ENCODE measurements at places on chromosomes 13 and 19.
A peak's percentile ranks its signal among the peaks of the same experiment; 100 is the strongest.

DNA sequence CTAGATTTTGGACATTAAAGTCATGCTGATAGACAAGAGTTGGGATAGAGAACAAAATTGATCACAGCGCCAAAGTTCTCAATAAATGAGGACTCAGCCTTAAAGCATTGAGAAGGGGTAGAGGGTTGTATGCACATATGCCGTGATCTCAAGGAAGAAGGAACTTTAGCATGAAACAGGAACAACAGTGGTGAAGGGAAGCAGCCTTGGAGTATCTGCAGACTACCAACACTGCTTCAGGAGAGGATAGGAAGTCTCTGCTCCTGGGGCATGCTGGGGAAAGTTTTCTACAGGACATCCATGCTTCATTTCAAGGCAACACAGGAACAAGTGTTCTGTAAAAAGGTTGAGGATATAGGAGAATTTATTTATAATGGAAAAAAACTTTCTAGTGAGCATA lies 111.9 kb upstream of the MLNR start:
- no peak for DNase-seq

- DNase-seq, result no peak
These were observed 616.5 kb downstream of the GPC6 start for GRCh38 chr13:93843082-93843481.

DNA sequence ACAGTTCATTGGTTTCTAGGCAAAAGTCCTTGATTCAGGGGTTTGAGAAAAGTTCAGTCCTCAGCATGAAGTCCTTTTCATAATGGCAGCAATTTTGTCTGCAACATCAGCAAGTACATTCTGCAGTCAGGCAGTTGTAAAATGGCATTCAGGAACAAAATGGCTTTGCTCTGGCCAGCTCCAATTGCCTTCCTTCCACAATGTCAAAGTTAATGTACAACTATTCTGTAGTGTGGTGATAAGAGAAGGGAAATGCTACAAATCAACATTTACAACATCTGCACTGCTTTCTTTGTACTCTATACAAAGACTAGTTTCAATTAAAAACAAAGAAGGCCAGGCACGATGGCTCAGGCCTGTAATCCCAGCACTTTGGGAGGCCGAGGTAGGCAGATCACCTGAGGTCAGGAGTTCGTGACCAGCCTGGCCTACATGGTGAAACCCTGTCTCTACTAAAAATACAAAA lies 1.8 kb upstream of the NEK3 start:
- DNase-seq, result no peak

GRCh38 chr13:39955560-39955959 lies 300.1 kb downstream of the COG6 start:
- no peak for DNase-seq

- no peak for DNase-seq
These were observed 31.1 kb upstream of the AMER2 start for GRCh38 chr13:25203127-25203740.

DNA sequence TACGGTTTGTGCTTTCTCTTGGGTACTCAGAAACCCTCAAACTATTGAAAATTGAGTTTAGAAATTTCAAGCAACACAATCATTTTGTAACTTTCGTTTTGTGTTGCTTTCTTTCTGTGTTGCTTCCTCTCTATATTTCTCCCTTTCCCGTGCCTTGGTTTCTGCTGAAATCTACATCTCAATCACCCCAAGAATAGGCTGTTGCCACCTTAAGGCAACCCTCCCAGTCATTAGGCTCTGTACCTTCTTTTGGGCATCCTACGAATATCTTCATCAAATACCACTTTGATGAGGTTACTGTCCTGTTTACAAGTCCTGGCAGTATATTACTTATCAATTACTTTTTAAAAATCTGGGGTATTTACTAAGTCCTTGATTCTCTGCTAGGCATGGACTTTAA lies 621.6 kb downstream of the GPC6 start:
- DNase-seq, result no peak

DNA sequence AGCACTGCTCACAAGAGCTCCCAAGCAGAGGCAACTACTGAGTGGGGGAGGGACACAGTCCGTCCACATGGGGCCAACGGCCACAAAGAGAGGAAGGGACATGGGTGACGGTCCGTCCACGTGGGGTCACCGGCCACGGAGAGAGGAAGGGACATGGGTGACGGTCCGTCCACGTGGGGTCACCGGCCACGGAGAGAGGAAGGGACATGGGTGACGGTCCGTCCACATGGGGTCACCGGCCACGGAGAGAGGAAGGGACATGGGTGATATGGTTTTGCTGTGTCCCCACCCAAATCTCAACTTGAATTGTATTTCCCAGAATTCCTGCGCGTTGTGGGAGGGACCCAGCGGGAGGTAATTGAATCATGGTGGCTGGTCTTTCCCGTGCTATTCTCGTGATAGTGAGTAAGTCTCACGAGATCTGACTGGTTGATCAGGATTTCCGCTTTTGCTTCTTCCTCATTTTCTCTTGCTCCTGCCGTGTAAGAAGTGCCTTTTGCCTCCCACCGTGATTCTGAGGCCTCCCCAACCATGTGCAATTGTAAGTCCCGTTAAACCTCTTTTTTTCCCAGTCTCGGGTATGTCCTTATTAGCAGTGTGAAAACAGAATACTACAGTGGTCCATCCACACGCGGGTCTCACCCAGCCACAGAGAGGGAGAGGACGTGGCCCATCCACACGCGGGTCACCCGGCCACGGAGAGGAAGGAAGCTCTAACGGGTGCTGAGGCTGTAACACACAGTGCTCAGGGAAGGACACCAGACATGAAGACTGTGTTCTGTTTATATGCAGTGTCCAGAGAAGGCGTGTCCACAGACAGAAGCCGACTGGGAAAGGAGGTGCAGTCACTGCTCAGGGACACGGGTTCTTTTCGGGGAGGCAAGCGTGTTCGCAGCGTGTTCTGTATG lies 48.5 kb downstream of the GAS6 start:
- DNase-seq, result no peak

- DNase-seq, result no peak
These were observed at the start of gene SERTM1 for GRCh38 chr13:36673838-36674326. SERTM1 (plus strand) TSS chr13:36674020; CDS start chr13:36695079, 21,059 bp downstream.

GRCh38 chr19:58356766-58357480 lies 3.6 kb upstream of the A1BG start:
- DNase-seq, result no peak

DNA sequence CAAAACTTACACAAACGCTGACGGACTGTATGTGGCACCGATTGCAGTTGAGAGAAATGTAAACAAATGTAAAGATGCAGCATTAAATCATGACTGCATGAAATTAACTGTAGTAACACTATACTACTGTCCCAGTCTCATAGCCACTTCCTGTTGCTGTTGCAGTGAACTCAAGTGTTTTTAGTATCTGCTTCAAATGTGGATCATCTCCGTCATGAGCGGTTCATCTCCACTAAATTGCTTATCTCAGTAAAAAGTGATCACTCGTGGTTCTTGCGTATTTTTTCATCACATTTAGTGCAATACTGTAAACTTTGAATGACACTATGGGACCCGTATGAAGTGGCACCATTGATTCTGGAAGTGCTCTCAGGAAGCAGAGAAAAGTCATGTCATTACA lies 60.3 kb upstream of the RNF113B start:
- DNase-seq, result no peak

DNA sequence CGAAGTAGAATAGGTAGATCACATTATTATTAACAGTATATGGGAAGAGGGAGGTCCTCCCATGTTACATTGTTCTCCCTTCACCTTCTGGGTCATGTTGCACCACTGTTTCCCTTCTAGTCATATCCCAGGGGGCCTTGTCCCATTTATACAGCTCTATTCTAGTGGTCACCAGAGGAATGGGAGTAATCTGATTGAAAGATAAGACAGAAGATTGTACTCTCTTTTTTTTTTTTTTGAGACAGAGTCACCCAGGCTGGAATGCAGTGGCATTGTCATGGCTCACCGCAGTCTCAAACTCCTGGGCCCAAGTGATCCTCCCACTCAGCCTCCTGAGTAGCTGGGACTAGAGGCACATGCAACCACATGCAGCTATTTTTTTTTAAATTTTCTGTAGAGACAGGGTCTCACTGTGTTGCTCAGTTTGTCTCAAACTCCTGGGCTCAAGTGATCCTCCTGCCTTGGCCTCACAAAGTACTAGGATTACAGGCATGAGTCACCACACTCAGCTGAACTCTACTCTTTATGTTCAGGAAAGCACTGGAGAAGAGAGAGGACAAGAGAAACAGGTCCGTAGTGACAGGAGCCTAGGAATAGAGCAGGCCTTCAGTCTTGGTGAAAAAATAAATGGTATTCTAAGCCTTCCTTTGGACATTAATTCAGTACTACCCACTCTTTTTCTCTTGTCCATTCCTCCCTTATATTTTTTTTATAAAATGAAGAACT lies 4.3 kb upstream of the ZNF529 start:
- DNase-seq, result no peak

GRCh38 chr13:43985422-43986072 lies 105.8 kb downstream of the LACC1 start:
- no peak for DNase-seq

DNA sequence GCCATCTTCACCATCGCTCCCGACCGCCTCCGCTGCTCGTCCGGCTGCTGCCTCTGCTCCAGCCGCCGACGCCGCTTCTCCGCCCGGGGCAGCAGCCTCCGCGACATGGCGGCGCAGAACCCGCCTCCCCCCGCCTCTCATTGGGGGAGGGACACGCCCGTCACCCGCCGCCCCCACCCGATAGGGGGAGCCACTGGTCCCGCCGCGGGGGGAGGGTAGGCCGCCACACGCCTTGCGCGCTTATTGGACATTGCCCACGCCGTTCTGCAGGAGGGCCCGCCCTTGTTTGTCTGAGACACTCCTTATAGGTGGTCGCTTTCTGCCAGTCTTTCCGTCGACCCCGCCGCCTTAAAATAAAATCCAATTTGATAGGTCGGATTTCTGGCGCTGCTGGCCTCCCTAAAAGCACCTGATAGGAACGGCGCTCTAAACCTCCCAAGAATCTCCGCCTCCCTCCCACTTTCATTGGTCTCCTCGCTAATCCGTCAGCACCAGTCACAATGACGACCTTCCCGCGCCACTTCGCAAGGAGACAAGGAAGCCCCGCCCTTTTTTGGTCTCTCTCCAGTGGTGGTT lies at the start of gene HNRNPL:
Gene HNRNPL (minus strand): TSS at position 127 of the 576 bp plus-strand sequence. CDS start 20 bp downstream, at position 107.
- DNase-seq, result peak; percentile 97

GRCh38 chr13:20721454-20722357 lies 18.2 kb downstream of the IL17D start:
- DNase-seq, result no peak

DNA sequence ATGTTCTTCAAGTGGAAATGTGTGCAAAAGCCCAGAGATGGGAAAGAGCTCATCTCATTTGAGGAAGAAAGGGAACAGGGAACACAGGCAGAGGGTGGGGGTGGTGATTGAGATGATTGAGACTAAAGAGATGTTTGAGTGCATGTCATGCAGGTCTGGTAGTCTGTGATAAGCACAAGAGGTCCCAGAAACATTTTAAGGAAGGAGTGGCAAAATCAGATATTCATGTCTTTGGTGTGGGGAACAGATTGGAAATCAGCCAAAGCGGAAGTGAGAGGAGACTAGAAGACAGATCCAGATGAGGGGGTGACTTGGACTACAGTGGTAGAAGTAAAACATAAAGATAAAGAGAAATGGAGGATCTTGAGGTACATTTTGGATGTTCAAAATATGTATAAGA lies 39.4 kb upstream of the DACH1 start:
- DNase-seq, result no peak

DNA sequence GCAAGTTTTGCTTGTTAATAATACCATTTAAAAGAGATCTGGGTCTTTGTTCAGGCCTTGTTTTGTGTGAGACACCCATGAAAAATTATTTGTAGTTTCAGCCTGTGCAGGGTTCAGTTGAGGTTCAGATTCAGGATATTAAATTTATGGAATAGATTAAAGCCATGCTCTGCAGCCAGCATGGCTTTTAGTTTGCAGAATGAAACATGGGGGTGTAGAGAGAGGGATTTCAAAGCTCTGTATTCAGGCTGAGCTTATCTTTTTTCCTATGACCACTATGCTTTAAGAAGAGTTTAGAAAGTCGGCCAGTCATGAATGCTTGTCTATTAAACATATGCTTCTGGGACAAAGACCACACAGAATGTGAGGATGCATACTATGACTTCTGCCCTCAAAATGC lies 73.6 kb downstream of the DCLK1 start:
- no peak for DNase-seq

GRCh38 chr13:105509981-105510762 lies 1025.3 kb downstream of the EFNB2 start:
- no peak for DNase-seq

- no peak for DNase-seq
These were observed 26.5 kb downstream of the ATP4B start for GRCh38 chr13:113631341-113632095.

DNA sequence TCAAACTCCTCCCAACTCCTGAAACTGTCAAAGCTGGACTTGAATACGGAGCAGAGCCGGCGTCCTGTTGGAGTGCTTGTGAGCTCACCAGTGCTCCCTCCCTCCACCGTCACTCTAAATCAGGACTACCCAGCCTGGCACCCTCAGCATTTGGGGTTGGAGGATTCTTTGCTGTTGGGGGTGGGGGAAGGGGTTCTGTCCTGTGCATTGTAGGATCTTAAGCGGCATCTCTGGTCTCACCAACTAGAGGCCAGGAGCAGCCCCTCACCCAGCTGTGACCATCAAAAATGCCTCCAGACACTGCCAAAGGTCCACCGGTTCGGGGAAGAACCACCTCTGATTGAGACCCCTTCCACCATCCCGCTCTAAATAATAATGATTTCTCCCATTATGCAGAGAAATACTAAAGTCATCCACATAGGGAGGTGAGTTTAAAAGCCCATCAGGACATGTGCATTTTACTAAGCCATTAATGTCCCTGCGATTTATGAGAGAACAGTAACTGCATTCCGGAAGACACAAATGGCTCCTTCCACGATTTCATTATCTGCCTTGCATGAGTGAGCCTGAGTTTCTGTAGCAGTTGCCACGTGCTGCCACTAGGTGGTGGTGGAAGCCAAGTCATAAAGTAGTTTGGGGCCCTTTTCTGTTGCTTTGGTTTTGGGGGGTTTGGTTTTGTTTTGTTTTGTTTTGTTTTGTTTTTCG lies 16.1 kb upstream of the USP29 start:
- DNase-seq, result peak; percentile 31

- no peak for DNase-seq
These were observed at the start of gene TSKS for GRCh38 chr19:49763230-49763629. TSKS (minus strand) TSS chr19:49763306; CDS start chr19:49763247, 59 bp downstream.

DNA sequence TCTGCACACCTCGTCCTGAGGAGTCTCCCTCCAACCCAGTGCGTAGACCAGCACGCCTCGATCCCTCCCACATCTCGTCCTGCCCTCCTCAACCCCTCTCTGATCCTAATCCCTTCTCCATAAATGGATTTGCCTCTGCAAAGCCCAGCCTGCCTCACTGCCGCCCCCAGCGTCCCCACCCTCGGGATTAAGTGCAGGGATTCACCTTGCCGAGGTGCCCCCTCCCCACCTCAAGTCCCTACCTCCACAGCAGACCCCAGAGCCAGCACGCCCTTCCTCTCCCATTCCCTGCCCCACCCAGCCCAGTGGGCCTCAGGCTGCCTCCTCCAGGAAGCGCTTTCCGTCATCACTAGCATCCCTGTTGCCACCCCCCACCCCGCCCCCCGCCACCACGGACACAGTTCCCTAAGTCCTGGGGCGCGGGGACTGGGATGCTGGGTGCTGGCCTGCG lies 4.0 kb downstream of the KLF16 start:
- DNase-seq, result no peak

GRCh38 chr19:6044056-6044805 lies 66.1 kb downstream of the RFX2 start:
- no peak for DNase-seq
